GM12891 (cell line): ENCODE measurements at places on chromosomes 5 and 9.

DNA sequence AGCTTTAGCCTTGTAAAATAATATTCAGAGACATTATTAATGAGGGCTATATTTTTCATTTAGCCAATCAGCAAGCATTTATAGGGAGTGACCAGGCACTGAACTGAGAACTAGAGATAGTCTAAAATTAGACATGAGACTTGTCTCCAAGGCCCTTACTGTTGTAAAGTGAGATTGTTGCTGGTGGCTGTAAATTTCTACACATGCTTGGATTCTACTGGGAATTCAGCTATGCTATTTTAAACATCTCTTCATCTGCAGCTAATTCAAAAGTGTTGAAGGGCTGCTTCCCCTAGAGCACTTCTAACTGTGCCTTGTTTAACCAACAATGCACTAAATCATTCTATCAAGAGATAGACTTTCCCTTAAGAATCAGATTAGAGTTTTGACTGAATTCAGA is 67.4 kb downstream of the CHSY3 start:
- DNase-seq, result no peak

DNA sequence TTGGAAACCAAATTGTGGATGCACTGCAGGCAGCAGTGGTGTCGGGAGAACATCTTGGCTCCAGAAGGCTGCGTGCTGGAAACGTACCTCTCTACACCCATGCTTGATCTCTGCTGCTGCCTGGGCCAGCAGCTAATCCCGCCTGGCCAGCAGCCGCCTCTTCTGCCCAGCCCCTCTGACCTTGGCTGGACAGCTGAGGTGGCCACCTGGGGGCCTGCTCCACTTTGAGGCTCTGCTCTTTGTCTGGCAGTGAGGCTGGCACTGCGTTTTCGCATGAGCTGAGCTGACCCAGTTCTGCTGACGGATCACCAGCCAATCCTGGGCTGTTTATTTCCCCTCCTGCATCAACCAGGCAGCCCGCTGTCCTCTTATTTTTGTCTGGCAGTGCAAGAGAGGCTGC is 154.9 kb downstream of the TENT4A start:
- no peak for DNase-seq

- DNase-seq, result no peak
Observed at GRCh38 chr9:92666236-92666635, 3.7 kb downstream of the IPPK start.

GRCh38 chr9:87578625-87579024 is 81.0 kb downstream of the DAPK1 start:
- DNase-seq, result no peak
